ENCODE measurements at places on chromosomes 1 and 21. TPM values are rescaled to one million over a fixed set of nuclear protein-coding genes. Genes with fewer than 3 reads are reported as not detected.

Gene NR5A2
- 2.2 TPM for total RNA-seq

Gene TCHHL1
- not detected for total RNA-seq

Gene BRINP3
- total RNA-seq, result 4.3 TPM

Gene PTCH2
- total RNA-seq, result 4.0 TPM
